ENCODE measurements at places on chromosomes 7 and 10.

- no peak for DNase-seq
Observed at GRCh38 chr10:27744802-27745731, 552 bp downstream of the MKX start.

GRCh38 chr7:35865287-35865686 is 64.4 kb downstream of the SEPTIN7 start:
- DNase-seq, result no peak

GRCh38 chr10:20443094-20443493 is 454.0 kb downstream of the NEBL start:
- DNase-seq, result no peak

GRCh38 chr7:630539-630938 is 96.0 kb upstream of the DNAAF5 start:
- DNase-seq, result no peak

DNA sequence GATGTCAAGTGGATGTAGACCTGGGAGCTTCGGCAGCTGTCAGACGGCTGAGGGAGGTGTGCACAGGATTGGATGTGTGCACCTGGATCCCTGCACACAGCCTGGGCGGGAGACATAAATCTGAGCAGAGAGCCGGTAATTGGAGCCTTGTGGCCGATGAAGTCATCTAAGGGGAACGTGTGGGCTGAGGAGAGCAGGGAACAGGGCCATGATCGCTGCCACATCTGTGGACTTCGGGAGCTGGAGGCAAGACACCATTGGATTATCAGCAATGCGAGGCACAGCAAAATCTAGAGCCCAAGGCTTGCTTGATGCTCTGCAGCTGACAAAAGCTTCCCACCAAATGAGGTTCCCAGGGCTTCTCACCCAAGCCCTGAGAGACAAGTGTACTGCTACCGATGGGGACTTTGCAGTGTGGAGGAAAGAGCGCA is 147.7 kb downstream of the PTPN20 start:
- DNase-seq, result no peak

DNA sequence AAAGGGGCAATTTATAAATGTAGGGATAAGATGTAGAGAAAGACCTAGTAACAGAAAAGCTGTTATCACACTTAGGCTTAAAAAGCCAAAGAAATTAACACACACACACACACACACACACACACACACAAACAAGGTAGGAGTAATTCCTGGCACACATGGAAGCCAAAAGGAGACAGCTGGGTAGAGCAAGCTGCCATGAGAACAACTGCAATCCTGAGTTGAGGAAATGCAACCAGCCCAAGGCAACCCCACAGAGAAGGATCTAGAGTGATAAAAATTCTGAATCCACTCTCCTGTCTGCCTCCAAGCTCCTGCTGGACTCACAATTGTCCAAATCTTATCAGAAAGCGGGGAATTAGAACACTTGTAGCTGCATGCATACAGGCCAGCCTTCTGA is 229.1 kb upstream of the DGKB start:
- DNase-seq, result no peak

DNA sequence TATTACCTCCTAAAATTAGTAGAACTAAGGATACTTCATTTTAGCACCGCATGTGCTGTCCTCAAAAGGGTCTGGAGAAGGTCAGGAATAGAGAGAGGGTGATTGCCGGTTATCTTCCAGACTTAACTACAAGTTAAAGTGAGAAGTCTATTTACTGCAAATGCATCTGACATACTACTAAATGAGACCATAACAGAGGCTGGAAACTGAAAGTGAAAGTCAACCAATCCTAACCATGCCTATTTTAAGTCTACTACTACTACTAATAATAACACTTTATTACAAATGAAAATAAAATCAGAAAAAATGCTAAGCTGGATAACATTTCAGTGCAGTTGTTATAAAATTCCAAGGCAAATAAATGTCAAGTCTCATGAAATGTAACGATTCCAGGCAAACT is 244.7 kb downstream of the KIF20B start:
- no peak for DNase-seq

GRCh38 chr10:76971547-76972170 is 665.9 kb downstream of the KCNMA1 start:
- DNase-seq, result no peak

DNA sequence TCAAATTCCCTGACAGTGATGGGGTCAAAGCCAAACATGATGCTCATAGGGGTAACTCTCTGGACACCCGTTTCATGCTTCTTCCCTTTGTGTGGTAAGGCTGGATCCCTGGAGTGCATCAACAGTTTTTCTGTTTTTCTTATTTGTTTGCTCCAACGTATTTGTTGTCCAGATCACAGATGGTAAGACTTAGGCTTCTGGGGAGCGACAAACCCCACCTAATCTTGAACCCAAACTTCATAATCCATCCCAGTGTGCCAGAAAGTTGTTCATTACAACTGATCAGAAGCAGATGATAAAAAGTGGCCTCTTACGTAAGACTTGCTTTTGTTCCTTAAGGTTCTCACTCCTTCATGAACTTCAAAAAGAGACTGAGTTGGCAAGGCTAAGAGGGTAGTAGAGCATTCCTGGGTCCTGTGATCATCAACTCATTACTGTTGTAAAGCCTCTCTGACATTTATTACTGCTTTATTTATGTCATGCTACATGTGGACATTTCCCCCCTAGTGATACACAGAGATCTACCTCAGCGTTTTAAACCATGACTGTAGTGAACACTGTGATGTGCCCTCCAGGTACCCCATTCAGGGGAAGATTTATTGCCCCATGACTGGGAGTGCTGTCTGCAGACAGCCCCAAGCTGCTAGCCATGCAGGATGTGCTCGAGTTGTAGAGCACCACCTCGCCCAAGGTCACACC is 125.6 kb downstream of the CCDC71L start:
- no peak for DNase-seq

- DNase-seq, result no peak
Observed at GRCh38 chr10:86359111-86359510, 7.5 kb downstream of the GRID1 start.

- DNase-seq, result no peak
Observed at GRCh38 chr7:54109501-54109900, 432.7 kb upstream of the VSTM2A start.

DNA sequence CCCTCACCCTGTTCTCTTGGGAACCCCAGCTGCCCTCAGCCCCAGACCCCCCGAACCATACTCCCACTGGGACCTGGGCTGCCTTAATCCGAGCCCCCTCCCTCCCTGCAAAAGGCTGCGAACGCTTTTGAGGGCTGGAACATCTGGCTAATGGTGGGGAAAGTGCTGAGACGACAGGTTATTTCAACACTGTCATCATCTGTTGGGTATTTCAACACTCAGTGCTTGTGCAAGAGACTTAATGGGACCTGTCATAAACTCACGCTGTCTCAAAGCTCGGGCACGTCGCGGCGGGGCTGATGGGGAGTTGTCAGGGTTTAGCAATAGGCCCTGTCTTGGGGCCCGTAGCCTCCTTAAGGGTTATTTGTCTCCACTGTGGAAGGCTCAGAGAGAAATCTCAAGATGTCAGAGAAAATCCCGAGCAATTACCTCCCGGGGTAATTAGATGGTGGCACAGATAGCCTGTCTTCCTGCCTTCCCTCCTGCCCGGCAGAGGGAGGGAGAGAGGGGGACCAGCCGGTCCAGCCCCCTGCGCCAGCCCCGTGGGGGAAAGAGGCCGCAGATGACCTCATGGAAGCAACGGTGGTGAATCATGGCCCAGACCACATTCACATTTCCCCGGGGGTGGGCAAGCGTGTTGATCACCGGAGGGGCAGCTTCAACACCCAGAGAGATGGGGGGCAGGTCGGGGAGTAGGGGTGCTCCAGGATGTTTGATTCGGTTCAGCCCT is 88.7 kb upstream of the MYL10 start:
- DNase-seq, result no peak

DNA sequence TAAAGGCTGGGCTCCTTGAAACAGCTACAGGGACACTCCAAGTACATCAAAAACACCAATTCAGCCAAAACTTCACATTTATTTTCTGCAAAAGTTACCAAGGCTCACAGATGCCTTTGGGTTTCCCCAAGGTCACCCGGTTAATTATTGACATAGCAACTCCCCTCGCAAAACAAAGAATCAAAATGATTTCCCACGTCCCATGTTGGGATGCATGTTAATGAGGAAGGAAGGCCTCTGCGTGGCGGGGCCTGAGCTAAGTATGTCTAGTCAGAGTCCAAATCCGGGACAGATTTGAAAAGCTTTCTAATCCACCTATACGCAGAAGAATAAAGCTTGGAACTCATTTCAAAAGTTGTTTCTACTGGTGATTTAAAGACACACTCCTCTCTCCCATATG is 535 bp upstream of the TMEM72 start:
- no peak for DNase-seq

DNA sequence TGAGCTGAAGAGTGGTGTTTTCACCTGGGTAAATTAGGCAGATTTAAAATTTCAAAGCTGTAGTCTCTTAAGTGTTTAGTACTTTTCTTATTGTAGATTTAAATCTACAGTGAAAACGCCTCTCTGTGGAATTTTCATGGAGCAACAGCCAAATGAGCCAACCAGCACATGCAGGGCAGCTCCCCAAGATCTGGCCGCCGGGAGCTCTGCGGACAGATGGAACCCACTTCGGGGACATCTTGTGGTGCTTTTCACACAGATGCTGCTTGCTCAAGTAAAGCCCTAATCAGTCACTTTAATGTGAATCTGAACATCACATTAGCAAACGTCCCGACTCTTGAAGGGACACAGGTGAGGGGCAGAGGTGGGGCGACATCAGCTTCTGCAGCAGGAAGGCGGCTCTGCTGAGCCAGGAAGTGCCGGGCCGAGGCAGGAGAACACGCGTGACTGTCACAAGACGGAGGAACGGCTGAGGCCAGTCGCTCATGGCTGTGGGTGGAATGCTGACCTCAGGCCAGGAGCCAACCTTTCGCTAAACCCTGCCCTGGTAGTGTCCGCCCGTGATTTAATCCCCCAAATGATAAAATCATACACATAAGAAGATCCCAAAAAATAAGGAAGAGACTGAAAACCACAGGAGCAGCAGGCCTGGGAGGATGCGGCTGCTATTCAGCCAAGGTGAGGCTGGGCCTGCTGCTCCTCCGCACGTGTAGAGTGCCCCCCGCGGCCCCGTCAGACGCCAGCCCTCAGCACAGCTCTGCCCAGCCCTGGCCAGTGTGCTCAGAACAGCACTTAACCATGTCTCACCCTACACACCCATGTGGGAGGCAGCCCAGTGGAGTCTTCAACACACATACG is 256.8 kb downstream of the ZMYND11 start:
- DNase-seq, result no peak

DNA sequence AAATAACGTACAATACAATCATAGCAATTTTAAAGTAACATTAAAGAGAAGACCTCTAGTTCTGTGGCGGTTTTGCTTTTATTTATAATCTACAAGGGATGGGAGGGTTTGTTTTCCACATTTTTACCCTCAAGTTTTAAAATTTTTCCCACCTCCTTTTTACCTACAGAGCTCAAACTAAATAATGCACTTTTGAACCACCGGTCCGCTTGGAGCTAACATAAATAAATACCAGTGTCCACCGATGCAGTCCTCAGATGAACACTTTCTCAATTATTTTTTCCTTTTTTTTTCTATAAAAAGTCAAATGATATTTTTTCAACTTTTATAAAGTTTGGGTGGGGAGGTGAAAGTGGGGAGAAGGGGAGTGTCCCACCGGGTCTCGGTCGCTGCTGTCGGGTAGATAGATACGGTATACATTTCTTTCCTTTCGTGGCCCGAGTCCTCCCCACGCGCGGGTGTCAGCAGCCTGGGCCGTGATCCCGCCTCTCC is 3.3 kb downstream of the ZNF503 start:
- no peak for DNase-seq

DNA sequence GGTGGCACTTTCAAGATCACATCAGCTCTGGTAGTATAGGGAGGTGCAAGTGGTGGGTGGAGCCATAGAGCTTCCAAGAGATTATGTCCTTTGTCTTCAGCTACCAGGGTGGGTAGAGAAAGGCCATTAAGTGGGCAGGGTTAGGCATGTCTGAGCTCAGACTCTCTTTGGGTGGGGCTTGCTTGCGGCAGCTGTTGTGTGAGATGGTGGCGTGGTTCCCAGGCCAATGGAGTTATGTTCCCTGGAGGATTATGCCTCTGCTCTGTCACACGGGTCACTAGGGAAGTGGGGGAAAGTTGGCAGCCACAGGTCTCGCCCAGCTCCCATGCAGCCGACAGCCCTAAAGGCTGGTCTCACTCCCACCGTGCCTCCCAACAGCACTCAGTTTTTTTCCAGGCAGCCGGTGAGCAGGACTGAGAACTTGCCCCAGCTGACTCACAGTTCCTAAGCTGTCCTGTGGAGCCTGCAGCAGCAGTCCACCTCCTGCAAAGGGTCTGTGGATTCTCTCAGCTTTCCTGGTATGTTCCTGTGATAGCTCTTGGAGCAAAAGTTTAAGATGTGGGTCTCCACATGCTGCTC is 459.0 kb downstream of the SH2D4B start:
- DNase-seq, result no peak

GRCh38 chr7:2211259-2211880 is 21.4 kb downstream of the MAD1L1 start:
- DNase-seq, result no peak

GRCh38 chr7:124323597-124323996 is 290.7 kb upstream of the TMEM229A start:
- no peak for DNase-seq

- DNase-seq, result no peak
Observed at GRCh38 chr7:142914121-142914520, 19.4 kb downstream of the TRPV5 start.

DNA sequence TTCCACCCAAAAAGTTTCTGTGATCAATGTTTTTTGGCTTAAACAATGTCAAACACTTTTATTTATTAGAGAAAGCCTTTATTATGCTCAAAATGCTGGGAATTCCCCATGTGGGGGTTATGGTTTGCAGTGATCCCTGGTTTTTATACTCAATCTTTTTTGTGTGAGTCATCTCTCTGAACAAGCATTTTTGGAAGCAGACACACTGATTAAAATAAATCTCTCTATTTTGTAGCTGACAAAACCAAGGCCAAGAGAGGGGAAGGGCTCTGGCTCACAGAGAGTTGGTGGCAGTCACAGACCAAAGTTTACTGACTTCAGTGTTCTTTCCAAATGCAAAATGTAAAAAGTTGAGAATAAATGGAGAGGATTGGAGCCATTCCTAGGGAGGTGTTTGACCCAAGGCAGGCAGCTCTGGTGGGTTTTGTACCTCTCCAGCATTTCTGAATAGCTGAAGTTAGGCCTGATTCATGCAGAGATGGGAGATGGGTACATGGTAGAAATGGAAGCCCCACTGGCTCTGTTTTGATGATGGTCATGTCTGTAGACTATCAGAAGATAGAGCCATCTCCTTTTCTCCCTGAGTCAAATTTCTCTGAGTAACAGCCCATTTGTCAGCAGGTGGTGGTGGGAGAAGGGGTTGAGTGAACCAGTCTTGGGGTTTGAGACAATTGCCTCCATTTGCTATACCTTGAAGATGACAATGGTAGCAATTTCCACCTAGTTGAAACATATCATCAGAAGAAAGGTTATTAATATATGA is 45.4 kb upstream of the NAMPT start:
- DNase-seq, result peak; percentile 11

- DNase-seq, result no peak
Observed at GRCh38 chr10:132572545-132572937, 35.0 kb downstream of the INPP5A start.

- DNase-seq, result no peak
Observed at GRCh38 chr10:48580236-48580635, 24.6 kb downstream of the ARHGAP22 start.

- no peak for DNase-seq
Observed at GRCh38 chr7:105364684-105365083, 24.0 kb downstream of the SRPK2 start.

- DNase-seq, result no peak
Observed at GRCh38 chr7:67900456-67900855, 903.8 kb downstream of the TYW1 start.

GRCh38 chr10:1178506-1178905 is 122.3 kb downstream of the WDR37 start:
- DNase-seq, result no peak

GRCh38 chr7:1065585-1066241 is 21.4 kb downstream of the GPR146 start:
- peak; percentile 96 for DNase-seq

Data from Calu3 (cell line).